Activated naive CD4-positive, alpha-beta T cell treated with anti-CD3 and anti-CD28 coated beads for 36 hours (primary cell): ENCODE measurements at places on chromosomes 3 and 15. TPM values are rescaled to one million over a fixed set of nuclear protein-coding genes. Genes with fewer than 3 reads are reported as not detected.

DNA sequence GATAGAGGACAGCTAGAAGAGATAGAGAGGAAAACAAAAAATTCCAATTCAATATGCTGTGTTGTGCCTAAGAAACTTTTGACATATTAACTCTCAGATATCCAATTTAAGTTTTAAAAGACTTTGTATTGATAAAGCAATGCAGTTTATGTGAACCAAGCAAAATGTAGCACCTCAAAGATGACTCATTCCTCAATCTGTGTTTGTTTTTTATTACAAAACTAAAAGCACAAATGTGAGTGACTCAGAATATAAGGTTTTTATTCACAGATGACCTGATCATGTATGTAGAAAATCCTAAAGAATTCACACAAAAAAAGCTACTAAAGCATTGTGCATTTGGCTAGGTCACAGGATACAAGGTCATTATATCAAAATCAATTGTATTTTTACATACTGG is 11.1 kb downstream of the HCLS1 start:
- peak overlapping the region; percentile 46 for H3K27ac ChIP-seq
- H3K36me3 ChIP-seq, result peaks cover 39% of the 10 kb centered on the region
- no peak overlapping the region for H3K4me3 ChIP-seq
- H3K4me1 ChIP-seq, result peaks cover 45% of the 10 kb centered on the region
- H3K27me3 ChIP-seq, result no peaks in the 10 kb centered on the region

- H3K36me3 ChIP-seq, result no peaks in the 10 kb centered on the region
- no peak overlapping the region for H3K27ac ChIP-seq
- H3K4me1 ChIP-seq, result no peaks in the 10 kb centered on the region
Observed at GRCh38 chr3:183008800-183009199, 28.5 kb upstream of the DCUN1D1 start.

DNA sequence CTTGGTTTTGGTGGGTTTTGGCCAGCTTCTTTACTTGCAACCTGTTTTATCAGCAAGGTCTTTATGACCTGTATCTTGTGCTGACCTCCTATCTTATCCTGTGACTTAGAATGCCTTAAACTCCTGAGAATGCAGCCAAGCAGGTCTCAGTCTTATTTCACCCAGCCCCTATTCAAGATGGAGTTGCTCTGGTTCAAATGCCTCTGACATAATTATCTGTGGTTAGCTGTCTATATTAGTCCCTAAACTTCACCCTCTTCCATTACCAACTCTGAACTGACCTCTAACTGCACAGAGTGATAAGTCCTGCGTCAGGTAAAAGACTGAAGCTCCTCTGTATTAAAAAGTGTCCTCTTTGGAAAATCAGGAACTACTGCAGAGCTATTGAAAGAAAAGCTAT is 61.9 kb upstream of the CD96 start:
- no peaks in the 10 kb centered on the region for H3K4me1 ChIP-seq
- H3K4me3 ChIP-seq, result no peak overlapping the region
- H3K36me3 ChIP-seq, result no peaks in the 10 kb centered on the region
- no peak for DNase-seq
- no peak overlapping the region for H3K27ac ChIP-seq
- H3K27me3 ChIP-seq, result no peaks in the 10 kb centered on the region

GRCh38 chr3:65524584-65524983 is 514.1 kb downstream of the MAGI1 start:
- H3K4me3 ChIP-seq, result no peak overlapping the region
- no peaks in the 10 kb centered on the region for H3K27me3 ChIP-seq
- no peak overlapping the region for H3K27ac ChIP-seq
- no peaks in the 10 kb centered on the region for H3K36me3 ChIP-seq
- H3K4me1 ChIP-seq, result no peaks in the 10 kb centered on the region

GRCh38 chr15:68376447-68377060 is 55.4 kb downstream of the ITGA11 start:
- H3K4me3 ChIP-seq, result no peak overlapping the region
- H3K4me1 ChIP-seq, result peaks cover 13% of the 10 kb centered on the region
- no peak overlapping the region for H3K27ac ChIP-seq
- H3K36me3 ChIP-seq, result no peaks in the 10 kb centered on the region

GRCh38 chr3:172577987-172578570 is 54.8 kb upstream of the TNFSF10 start:
- H3K4me1 ChIP-seq, result peaks cover 63% of the 10 kb centered on the region
- peaks cover 9% of the 10 kb centered on the region for H3K36me3 ChIP-seq
- DNase-seq, result peak; percentile 28

DNA sequence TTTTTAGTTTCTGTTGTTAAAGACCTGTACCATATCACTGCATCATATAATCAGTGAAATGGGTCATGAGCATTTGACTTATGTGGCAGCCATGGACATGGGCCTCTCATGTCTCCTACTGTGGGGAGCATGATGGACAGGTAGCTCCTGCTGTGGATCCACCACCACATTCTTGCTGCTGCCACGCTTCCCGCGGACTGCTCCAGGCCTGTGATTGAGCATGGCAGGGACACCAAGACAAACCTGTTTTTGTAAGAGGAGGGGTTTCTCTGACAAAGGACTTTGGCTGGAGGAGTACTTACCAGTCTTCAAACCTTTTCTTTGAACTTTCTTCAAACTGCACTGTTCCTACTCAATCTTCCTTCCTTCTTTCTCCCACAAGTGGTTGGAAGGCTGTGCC is 17.9 kb upstream of the P2RY14 start:
- peaks cover 13% of the 10 kb centered on the region for H3K27me3 ChIP-seq
- peaks cover under 1% of the 10 kb centered on the region for H3K4me1 ChIP-seq
- no peak overlapping the region for H3K27ac ChIP-seq
- no peaks in the 10 kb centered on the region for H3K36me3 ChIP-seq
- no peak overlapping the region for H3K4me3 ChIP-seq

GRCh38 chr3:167102071-167102470 is 278.0 kb downstream of the ZBBX start:
- DNase-seq, result no peak
- H3K36me3 ChIP-seq, result no peaks in the 10 kb centered on the region
- no peak overlapping the region for H3K27ac ChIP-seq
- H3K4me1 ChIP-seq, result no peaks in the 10 kb centered on the region

DNA sequence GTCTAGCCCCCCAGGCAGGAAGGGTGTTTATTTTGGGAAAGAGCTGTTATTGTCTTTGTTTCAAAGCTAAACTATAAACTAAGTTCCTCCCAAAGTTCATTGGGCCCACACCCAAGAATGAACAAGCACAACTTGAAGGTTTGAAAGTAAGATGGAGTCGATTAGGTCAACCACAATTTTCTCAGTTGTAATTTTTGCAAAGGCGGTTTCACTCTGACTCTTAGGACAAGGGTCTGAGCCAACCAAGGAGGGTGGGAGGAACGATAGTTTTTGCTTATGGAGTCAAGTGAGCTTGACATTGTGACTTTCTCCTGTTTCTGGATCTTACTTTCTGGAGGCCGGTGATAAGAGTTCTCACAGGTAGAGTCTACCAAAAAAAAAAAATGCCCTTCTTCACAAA is 5.8 kb upstream of the ZNF770 start:
- H3K27ac ChIP-seq, result no peak overlapping the region
- H3K27me3 ChIP-seq, result peaks cover 5% of the 10 kb centered on the region
- H3K36me3 ChIP-seq, result no peaks in the 10 kb centered on the region
- DNase-seq, result peak; percentile 9
- H3K4me3 ChIP-seq, result no peak overlapping the region

- no peak overlapping the region for H3K27ac ChIP-seq
- DNase-seq, result no peak
- H3K4me3 ChIP-seq, result no peak overlapping the region
- peaks cover 2% of the 10 kb centered on the region for H3K27me3 ChIP-seq
- no peaks in the 10 kb centered on the region for H3K36me3 ChIP-seq
Observed at GRCh38 chr3:158961911-158962310, 160.1 kb downstream of the MFSD1 start.

The CCDC191 gene
- total RNA-seq, result 2.0 TPM

The CXCR6 gene
- total RNA-seq, result not detected

The AGBL1 gene
- not detected for total RNA-seq

The USP19 gene
- total RNA-seq, result 44.3 TPM

The SEMA3G gene
- total RNA-seq, result not detected
